Daoy (cell line): ENCODE measurements at places on chromosomes 7 and 10.

- no peak for DNase-seq
Observed at GRCh38 chr7:17685141-17685540, 255.2 kb downstream of the SNX13 start.

DNA sequence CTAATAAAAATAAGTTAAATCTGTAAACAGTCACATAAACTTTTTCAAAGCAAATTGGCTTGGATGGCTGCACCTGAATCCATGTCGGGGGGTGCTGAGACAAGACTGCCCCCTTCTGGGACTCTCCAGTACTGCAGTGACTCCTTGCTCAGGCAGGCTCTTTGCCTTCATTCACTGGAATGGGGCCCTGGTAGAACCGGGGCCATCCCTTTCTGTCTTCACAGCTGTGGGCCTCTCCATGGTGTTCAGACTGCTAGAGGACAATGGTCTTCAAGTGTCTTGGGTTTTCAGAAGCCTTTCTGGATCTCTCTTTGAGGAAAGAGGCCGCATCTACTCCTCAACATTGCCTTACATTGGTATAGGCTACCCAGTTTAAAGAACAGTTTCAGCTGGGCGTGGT is 16.1 kb upstream of the IMPDH1 start:
- peak; percentile 75 for DNase-seq

DNA sequence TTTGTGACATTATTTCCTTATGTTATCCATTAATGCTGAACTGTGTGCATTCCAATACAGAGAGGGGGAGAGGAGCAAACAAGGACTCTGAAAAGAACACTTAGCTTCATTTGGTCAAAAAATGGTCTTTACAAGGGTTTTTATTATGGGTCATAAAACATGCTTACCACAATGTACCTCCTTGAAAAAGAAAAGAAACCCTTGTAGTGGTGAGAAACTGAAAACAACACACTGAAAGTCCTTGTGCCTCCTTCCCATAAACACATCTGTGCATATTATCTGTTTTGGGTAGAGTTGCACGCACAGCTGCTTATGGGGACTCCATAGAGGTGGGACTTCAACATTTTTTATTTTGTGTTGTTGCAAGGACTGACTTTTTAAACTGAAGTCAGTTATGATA is 98.7 kb downstream of the CDK6 start:
- DNase-seq: no peak

DNA sequence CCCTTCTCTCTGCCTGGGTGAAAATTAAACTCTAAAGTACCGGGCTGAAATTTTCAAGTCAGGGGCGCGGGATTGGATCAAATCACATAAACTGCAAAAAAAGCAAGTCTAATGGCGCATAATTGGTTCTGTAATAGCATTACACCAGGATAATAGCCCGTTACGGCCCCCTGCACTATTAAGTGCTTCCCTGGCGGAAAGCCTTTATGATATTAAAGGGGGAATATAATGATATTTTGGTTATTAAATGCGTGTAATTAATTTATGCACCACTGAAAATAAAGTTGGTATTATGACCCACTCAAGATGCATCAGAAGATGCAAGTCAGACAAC is 744 bp upstream of the DRGX start:
- no peak for DNase-seq

GRCh38 chr7:33459340-33459751 is 330.0 kb downstream of the BBS9 start:
- peak; percentile 38 for DNase-seq

GRCh38 chr10:124378271-124378670 is 40.5 kb downstream of the OAT start:
- no peak for DNase-seq

DNA sequence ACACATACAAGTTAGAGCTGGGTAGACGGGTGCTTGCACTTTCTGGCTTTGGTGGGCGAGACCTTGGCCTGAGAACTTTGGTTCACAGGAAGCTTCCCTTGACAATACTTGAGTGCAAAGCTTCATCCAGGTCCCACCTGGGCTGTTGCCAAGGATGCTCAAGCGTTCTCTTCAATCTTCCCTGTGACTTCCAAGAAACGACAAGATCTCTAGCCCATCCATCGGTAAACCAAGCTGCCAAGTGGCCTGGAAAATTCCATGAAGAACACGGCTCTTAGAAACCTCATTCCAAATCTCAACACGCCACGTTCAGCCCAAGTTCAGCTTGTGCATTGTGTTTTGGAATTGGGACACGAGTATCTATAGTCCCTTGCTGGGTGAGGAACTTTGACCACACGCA is 84.7 kb downstream of the CHST15 start:
- no peak for DNase-seq

DNA sequence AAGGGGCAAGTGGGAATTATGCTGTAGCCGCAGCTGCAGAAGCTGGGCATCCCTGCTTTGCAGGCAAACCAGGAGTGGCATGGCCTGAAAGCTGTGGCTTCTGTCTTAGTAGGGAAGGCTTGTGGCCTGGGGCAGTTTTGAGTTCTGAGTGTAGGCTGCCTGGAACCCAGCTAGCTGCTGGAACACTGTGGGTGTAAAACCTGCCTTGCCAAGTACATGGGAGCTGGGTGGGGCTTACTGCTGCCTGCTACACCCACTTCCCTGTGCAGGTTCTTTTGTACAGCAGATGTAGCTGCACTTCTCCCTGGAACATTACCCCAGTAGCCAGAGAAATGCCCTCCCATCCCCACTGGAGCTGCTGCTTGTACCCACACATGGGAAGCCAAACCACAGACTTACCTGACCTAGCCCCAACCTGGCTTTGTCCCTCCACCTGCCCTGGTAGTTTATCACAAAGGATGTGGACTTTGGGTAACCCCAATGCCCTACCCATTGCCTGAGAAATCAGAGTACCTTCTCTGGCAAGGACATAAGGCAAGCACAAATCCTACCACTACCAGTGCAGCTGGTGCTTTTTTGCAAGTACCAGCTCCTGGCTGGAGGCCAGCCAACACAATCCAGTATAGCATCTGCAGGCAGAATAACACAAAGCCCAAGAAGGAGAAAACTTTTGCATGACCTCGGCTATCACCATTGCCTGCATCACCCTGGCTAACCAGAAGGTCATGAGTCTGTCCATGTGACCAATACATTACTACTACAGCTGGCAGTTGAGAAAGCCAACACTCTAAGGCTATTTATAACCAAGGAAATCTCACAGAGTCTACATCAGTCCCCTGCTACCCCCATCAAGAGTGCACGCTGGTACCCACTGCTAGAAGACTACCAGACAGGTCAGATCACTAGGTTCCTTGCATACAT is 26.5 kb upstream of the PPP1R3A start:
- no peak for DNase-seq

- no peak for DNase-seq
Observed at GRCh38 chr7:106069471-106070200, 42.5 kb downstream of the SYPL1 start.

DNA sequence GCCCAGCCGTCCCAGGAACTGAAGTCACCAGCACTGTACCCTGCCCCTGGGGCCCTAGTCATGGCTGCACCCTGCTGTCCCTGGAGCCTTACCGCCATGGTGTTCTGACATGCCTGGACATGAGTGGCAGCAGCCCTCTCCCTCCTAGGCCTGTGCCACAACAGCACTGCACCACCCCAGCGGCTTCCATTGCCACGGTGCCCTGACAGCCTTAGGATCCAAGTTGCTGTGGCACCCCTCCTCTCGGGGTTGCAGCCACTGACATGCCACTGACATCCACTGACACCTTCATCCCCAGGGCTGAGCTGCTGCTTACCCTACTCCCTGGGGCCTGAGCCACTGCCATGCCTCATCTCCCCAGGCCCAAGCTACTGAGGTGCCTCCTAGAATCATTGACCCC is 39.6 kb upstream of the SHH start:
- DNase-seq: no peak

DNA sequence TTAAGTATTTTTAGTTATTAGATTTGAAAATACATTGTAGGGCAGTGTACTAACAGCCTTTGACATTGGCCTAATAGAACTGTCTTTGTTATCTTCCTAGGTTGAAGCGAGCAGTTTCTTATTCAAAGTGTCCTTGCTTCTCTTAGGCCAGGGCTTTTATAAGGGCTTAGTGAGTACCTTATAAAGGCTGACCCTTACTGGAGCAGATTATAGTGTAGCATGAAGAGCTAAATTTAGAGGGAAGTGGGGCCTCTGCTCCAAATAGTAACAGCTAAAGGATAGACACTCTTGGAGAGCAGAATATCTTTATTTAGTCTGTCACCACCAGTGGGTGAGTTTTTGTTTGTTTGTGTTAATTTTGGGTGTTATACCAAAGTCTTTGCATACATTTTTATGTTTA is 15.9 kb downstream of the BZW2 start:
- no peak for DNase-seq

DNA sequence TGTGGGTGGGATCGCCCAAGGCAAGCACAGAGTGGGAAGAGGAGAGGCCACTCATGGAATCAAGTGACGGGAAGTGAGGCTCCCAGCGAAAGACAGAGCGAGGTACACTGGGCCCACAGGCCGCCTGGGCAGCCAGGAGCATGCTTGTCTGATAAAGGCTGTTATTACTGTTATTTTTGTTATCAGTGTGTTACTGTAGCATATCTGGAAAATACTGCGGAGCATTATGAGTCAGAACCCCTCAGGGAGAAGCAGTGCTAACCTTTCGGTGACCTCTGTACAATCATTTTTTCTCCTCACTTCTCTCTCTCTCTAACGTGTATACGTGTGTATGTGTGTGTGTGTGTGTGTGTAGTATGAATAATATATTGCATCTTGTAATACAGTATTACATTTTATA is 3.8 kb upstream of the TCERG1L start:
- peak; percentile 51 for DNase-seq

- no peak for DNase-seq
Observed at GRCh38 chr10:125567529-125567928, 115.4 kb downstream of the TEX36 start.

GRCh38 chr10:60358282-60358681 is 31.4 kb downstream of the ANK3 start:
- DNase-seq: no peak

GRCh38 chr7:126659124-126659523 is 593.6 kb downstream of the GRM8 start:
- DNase-seq: no peak

- no peak for DNase-seq
Observed at GRCh38 chr7:36977878-36978277, 253.6 kb upstream of the AOAH start.

GRCh38 chr10:69239816-69240434 is 19.8 kb downstream of the HKDC1 start:
- DNase-seq: no peak

DNA sequence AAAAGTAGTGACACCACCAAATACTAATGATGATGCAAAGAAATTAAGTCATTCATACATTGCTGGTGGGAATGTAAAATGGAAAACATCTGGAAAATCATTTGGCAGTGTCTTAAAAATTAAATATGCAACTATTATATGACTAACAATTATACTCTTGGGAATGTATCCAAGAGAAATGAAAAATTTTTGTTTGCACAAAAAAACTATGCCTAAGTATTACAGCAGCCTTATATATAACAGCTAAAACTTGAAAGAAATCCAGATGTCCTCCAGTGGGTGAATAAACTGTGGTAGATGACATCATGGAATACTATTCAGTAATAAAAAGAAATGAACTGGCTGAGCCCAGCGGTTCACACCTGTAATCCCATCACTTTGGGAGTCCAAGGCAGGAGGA is 132.0 kb downstream of the NEBL start:
- no peak for DNase-seq

GRCh38 chr7:26858241-26858715 is 6.1 kb downstream of the SKAP2 start:
- no peak for DNase-seq

DNA sequence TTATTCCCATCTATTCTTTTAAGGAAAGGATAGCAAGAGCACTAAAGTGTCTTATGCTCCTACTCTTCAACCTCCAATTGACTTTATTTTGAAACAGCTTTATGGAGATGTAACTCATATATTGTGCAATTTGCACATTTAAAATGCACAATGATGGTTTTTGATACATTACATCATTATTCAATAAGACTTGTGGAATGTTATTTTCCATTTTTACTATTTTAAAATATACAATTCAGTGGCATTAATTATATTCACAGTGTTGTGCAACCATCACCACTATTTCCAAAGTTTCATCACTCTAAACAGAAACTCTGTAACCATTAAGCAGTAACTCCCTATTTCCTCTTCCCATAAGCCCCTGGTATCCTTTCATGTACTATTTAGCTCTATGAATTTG is 489.8 kb downstream of the NEBL start:
- DNase-seq: no peak

DNA sequence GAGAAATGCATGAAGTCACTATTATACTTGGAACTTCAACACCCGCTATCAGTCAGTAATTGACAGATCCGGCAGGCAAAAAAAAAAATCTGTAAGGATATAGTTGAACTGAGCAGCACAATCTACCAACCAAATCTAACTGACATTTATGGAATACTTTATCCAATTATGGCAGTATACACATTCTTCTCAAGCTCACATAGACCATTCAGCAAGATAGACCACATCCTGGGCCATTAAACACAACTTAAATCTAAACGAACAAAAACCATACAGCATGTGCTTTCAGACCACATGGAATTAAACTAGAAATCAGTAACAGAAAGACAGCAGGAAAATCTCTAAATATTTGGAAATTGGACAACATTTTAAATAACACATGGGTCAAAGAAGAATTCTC is 112.7 kb downstream of the MPP7 start:
- DNase-seq: no peak

GRCh38 chr7:106121189-106121810 is 9.2 kb upstream of the SYPL1 start:
- no peak for DNase-seq

DNA sequence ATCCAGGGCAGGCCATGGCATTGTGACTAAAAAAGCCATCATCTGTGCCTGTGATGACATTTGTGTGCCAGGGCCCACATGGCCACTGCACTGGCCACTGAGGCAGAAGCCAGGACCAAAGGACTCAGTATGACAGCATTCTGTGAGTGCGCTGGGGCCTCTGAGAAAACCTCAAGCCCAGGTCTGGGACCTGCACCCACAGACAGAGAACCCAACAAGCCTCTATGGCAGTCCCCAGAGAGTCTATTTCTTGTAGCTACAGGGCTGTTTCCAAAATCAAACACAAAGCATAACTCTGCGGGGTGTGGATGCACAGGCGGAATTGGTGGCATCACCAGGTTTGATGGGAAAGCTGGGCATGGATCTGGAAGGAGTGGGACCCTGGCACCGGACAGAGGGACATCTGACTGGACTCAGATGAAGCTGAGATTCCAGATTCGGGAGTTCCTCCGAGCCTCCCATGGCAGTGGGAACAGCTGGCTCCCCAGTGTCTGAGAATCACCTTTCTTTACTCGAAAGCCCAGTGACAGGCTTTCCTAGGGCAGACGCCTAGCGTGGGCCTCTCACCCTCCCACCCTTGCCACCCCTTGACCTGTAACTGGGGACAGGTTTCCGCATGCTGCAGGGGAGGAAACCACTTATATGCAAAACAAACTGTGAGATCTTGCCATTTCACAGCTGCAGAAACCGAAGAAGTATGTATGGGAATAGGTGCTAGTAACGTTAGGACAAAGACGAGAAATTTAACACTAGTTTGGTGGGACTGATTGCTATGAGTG is 70.6 kb upstream of the RHEB start:
- DNase-seq: no peak

DNA sequence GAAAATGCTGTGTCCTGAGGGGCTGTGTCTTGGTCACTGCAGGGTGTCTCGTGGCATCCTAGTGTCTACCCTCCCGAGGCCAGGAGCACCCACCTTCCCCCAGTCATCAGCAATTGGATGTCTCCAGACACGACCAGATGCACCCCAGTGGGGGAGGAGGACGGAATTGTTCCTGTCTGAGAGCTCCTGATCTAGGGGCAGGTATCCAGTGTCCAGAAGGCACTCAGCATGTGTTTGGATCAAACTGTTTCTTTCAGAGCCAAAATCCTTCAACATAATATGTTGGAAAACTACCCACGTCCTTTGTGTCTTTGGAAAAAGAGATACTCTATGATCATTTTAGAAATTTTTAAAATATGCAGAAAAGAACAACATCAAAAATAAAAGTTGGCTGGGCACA is 16.9 kb downstream of the PRKRIP1 start:
- no peak for DNase-seq
